ENCODE measurements at places on chromosomes 4 and X.

DNA sequence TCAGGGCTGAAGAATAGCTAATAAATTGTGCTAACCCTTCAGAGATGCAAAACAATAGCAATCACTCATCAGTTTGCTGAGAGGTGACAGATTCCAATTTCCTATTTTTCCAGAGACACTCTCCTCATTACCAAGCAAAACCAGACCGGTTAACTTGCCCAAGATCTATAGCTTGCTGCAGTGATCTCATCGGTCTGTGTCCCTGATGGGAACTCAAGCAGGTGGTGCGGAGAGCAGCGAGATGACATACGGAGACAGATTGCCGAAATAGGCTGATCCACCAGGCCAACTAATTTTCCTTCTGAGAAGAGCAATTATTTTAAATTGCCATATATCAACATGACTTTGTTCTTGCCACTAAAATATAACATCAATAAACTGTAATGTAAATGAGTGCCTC, 10.5 kb upstream of the DCHS2 start:
- no peak for DNase-seq

- DNase-seq = no peak
Observed at GRCh38 chr4:18669390-18669789, 647.8 kb upstream of the LCORL start.

GRCh38 chr4:107148904-107149303, 112.8 kb upstream of the DKK2 start:
- DNase-seq = no peak

DNA sequence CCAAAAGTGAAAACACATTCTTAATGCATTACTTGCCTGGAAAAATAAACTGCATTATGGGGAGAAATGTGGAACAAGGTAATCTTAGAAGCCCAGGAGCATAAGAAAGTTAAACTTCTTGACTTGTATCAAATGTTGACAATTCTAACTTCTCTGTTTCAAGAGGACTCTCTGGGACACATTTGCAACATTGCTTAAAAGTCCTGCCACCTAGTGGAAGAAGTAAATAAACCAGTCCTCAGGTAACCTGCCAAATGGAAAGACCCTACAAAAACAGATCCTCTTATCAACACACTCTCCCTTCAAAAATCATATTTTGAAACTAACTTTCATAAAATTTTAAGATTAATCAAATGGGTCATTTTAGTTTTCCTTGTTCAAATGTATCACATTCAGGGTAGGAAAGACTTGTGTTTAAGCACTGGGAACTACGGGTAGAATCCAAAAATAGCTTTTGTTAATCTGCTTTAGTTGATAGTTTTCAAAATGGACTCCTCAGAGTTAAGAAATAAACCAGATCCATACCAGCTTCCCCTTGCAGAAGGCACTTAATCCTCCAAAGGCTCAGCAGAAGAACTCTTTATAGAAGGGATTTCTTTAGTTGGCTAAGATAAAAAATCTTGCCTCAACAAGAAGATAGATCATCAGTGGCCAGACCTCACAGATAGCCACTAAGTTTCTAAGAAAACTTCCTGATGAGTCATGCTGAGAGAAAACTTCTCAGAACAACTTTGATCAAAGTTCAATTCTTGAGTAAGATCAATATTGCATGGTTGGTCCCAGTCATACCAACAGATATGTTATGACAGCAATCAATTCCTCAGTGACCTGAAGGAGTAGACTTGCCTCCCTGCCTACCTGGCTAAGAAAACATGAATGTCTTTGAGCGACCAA, 141.7 kb downstream of the HHIP start:
- peak; percentile 31 for DNase-seq

GRCh38 chrX:12965131-12965940, 9.6 kb upstream of the TMSB4X start:
- no peak for DNase-seq

DNA sequence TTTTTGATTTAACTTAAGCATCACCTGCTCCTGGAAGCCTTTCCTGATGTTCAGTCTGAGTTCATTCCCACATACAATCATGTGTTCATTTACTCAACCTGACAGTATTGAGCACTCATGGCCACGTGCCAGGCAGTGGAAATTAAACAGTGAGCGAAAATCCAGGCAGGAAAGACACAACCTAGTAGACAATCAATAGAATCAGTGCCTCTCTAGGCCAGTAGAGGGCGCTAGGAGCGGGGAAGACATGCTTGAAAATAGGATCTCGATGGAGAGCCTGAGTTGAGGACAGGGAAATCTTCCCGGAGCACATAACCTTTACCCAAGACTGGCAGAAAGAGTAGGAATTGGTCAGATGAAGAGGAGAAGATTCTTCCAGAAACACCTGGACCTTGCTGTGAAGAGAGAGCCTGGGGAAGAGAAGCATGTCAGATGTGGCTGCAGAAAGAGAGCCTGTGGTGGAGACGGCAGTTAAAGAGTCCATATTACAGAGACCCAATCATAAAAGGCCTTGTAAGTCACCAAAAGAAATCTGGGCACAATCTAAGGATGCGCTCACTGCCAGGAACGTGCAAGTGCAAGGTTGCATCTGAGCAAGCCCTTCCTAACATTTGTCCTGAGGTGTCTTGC, 103.5 kb downstream of the LDB2 start:
- peak; percentile 34 for DNase-seq

GRCh38 chrX:66680451-66680850, 41.6 kb upstream of the EDA2R start:
- DNase-seq = no peak

- no peak for DNase-seq
Observed at GRCh38 chr4:17763931-17764330, 17.5 kb downstream of the FAM184B start.

DNA sequence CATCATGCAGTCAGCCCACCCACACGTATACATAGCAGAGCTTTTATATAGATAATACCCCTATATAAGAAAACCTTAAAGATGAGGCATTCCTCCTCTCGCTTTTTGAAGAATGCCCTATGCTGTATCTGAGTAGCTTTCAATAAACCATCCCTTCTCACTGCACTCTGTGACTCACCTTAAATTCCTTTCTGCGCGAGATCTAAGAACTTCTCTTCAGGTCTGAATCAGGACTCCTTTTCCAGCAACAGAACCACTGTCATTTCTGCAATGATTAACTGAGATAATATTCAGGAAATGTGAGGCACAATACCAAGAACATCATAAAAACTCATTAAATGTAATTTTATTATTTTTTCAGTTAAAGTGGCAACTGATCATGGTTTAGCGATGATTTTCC, 76.4 kb upstream of the DCLK2 start:
- no peak for DNase-seq

GRCh38 chr4:92101737-92102172, 202.0 kb upstream of the GRID2 start:
- DNase-seq = no peak

DNA sequence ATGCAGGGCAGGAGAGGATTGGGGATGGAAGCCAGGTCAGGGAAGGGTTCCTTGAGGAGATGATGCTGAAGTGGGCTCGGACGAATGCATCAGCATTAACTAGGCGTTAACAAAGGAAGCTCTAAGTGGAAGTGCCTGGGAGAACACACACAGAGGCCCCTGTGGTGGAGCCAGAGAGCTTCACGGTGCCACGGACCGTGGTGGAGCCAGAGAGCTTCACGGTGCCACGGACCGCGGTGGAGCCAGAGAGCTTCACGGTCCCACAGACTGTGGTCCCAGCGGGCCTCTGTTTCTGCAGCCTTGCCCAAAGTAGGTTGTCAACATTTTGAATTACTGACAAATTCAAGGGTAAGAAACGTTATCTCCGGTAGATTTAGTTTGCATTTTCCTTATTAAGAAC, 48.3 kb downstream of the TRIML2 start:
- DNase-seq = no peak
